ENCODE measurements at places on chromosomes 11 and 22.

- no peak for DNase-seq
These were observed 359.0 kb downstream of the JRKL start for GRCh38 chr11:96748639-96749370.

DNA sequence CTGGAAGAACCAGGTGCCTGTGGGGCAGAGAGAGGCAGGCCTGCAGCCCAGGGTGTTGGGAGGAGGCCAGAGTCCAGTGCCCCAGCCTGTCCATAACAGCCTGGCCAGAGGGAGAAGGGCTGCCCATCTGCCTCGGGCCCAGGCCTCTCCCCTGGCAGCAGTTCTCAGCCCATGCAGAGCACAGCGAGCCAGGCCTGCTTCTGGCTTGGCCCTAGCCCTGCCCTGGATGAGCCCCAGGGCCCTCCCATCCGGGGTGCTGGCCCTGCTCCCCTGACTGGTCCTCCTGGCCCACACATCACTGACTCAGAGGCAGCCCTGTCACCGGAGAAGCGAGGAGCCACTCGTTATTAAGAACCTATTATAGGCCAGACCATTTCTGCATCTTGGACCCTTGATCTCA is 19.7 kb upstream of the MYRF start:
- DNase-seq: no peak

- DNase-seq: no peak
These were observed 15.6 kb downstream of the PLA2G6 start for GRCh38 chr22:38165922-38166593.

GRCh38 chr11:1055990-1056771 is 18.5 kb upstream of the MUC2 start:
- no peak for DNase-seq

- no peak for DNase-seq
These were observed 72.9 kb downstream of the TMEM135 start for GRCh38 chr11:87110443-87111131.

DNA sequence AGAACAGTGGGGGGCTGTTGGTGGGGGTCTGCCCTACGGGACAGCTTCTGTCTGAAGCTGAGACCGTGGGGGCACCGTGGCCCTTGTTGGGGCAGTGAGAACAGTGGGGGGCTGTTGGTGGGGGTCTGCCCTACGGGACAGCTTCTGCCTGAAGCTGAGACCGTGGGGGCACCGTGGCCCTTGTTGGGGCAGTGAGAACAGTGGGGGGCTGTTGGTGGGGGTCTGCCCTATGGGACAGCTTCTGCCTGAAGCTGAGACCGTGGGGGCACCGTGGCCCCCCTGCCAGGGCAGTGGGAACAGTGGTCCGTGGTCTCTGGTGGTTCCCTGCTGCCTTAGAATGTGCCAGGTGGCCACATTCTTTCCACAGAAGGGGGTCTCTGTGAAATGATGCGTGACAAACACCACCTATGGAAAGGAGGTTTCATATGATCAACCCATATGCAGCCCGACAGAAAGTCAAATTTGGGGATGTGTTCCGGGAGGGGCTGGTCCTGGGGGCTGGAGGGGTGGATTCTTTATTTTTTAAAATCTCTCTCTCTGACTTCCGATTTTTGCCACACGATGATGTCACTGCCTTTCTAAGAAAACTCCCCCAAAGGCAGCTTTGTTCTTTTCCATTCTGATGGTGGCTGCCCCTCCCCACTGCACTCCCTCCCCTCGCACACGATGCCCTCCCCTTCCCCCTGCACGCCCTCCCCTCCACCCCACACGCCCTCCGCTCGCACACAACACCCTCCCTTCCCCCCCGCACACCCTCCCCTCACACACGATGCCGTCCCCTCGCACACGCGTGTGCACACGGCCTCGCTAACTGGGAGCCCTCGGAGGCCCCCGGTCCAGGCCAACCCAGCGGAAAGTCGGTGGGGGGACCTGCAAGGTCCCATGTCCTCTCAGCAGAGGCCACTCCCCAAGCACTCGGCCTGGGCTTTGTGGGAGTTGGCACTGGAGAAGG is 1186.5 kb downstream of the BRD1 start:
- no peak for DNase-seq

DNA sequence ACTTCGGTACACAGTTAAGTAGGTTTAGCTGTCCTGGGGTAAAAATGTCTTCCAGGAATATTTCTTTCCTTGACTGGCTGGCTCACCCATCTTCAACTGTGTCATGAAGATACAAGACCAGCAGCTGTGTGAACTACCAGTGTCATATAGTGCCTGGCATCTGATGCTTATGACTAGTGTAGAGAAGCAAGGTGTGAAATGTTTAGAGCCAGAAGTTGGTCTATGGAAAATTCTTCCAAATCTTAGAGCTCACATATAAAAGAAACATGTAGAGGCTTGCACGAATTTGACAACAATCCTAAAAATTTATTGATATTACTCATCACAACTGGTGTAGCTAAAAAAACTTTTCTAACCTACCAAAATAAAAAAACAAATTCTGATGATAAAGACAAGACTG is 54.4 kb downstream of the ARL14EP start:
- no peak for DNase-seq

- DNase-seq: no peak
These were observed 505.6 kb upstream of the API5 start for GRCh38 chr11:42806191-42806590.

- DNase-seq: no peak
These were observed 200.3 kb upstream of the B3GAT1 start for GRCh38 chr11:134612140-134613030.

- DNase-seq: no peak
These were observed 76.9 kb downstream of the DKK3 start for GRCh38 chr11:11931461-11932055.

GRCh38 chr22:47600791-47601625 is 838.6 kb downstream of the TBC1D22A start:
- DNase-seq: no peak

- DNase-seq: no peak
These were observed 296.9 kb upstream of the ZC3H12C start for GRCh38 chr11:109796253-109796652.

GRCh38 chr11:129460714-129461113 is 85.1 kb downstream of the BARX2 start:
- DNase-seq: no peak

DNA sequence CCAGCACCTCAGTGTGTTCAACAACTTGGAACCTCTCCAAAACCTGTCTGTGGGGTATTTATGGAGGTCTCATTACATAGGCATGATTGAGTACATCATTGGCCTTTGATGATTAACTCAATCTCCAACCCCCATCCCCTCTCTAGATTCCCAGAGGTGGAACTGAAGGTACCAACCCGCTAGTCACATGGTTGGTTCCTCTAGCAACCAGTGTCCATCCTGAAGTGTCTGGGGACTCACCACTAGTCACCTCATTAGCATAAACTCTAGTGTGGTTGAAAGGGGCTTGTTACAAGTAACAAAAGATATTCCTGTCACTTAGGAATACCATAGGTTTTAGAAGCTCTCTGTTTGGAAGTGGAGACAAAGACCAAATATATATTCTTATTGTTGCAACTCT is 40.3 kb downstream of the SIK2 start:
- no peak for DNase-seq

DNA sequence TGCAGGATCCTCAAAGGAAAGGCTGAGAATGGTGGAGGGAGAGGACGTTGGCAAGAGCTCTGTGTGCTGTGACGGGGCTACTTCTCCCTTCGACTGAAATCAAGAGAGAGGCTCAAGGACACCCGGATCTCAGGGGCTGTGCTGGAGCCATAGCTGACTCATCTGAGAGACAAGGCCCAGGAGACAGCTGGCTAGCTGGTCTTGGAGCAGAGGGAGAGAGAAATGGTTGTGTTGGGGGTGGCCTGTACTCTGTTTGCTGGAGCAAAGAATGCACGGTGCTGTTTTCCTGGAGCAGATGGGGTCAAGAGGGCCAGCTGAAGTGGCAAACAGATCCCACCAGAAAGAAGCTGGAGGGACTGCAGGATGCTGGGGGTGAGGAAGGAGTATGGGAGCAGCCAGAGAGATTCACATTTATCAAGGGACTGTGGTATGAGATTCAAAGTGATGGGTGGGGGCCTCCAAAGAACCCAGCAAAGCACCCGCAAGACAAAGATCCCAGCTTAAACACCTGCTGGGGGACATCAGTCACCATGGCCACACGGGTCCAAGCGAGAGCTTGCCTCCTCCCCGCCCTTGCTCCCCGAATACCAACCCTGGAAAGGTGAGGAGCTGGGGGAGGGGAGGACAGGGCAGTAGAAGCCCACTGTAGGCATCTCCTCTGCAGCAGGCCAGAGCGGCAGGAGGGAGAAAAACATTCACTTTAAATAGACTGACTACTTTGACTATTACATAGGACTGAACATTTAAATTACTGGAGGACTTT is 40.8 kb downstream of the MAP6 start:
- no peak for DNase-seq

DNA sequence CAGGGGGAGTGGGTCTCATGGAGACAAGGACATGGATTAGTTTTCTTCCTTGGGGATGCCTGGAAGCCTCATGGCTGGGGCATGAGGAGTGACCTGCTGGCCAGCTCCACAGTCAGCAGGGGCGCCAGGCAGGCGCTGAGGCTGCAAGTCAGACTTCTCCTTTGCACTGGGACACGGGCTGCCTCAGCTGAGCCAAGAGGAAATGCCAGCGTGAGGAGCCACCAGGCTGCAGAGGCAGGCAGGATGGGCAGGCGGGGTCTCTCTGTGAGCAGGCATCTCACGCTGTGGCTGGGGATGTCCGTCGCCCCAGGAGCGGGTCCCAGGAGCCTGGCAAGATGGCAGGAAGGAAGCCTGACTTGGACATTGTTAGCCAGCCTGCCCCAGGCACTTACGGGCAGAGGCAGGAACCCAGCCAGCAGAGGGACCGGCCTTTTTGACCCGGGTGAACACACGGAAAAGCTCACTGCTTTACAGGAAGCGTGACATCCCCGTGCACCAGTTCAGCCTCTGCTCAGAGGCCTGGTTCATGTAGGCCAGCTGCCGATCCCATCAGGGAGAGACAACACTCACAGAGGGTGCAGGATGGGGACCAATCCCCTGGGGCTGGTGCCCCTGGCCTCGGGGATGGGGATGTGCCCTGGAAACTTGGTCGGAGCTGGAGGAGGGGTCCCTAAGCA is 10.2 kb downstream of the GNB1L start:
- DNase-seq: no peak

DNA sequence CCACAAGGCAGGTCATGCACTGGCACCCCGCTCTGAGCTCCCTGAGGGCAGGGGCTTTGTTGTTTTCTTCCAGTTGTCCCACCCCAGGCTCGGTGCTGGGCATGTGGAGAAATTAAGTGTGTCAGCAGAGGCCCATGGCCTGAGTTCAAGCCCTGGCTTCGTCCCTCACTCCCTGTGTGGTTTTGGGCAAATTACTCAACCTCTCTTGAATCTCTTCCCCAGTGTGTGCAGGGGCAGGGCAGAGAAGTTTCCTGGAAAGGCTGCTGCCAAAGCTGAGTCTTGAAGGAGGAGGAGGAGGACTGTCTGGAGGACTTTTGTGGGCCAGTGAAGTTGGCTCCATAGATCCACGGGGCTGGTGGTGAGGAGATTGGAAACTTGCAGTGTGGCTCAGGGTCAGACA is 138.1 kb upstream of the E2F8 start:
- DNase-seq: no peak

DNA sequence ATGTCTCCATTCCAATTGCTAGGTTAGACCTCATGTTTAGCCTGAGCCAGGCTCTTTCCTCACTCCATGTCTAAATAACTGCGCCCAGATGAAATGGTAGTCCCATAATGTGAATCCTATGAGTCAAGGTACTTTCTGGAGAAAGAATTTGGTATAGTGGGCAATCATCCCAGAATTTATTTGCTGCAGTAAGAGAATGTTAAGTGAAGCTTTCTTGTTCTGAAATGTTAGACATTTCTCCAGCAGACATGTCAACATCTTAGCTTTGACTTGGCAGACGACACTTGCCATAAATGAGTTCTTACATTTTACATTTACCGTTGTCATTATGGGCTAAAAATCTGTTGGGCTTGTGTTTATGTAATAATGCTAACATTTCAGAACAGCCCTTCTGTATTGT is 165.2 kb downstream of the PGR start:
- DNase-seq: no peak

DNA sequence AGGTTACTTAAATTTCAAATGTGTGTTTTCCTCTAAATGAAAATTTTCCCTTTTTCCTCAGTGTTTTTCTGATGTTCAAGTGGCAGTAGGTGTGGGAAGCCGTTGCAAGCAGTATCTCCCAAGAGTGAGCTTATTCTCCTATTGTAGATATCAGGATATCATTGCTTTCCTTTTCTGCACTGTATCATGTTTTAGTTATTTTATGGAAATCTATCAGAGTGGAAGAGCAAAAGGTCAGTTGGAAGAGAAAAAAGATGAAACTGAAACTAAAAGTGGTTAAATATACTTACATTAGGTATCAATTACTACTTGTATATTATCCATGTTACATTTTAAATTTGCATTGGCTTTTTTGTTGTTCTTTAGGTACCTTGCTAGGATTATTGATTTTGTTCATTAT is 57.0 kb downstream of the PDE3B start:
- no peak for DNase-seq

DNA sequence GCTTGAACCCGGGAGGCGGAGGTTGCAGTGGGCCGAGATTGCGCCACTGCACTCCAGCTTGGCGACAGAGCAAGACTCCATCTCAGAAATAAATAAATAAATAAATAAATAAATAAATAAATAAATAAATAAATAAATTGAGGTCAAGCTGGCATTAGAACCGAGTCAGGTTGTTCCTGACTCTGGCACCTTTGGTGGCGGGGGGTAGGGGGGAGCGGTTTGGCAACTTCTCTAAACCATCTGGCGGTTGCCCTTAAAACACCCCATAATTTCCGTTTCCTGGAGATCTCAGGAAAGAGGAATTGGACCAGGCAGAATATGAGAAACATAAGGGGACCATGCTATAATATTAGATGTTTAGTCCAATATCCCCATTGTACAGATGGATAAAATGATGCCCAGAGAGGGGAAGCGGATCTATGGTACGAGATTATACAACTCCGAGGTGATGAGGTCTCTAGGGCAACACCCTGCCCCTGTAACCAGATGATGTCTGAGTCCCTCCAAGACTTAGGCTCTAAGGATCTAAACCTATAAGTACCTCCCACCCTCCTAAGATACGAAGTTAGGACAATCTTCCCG is 785 bp downstream of the CLPB start:
- DNase-seq: no peak

GRCh38 chr11:89119426-89119825 is 53.6 kb upstream of the GRM5 start:
- no peak for DNase-seq

GRCh38 chr11:28017816-28018215 is 90.1 kb downstream of the KIF18A start:
- DNase-seq: no peak

GRCh38 chr11:86499723-86500129 is 125.0 kb downstream of the CCDC81 start:
- no peak for DNase-seq

GRCh38 chr11:74925281-74925680 is 23.6 kb downstream of the XRRA1 start:
- no peak for DNase-seq

DNA sequence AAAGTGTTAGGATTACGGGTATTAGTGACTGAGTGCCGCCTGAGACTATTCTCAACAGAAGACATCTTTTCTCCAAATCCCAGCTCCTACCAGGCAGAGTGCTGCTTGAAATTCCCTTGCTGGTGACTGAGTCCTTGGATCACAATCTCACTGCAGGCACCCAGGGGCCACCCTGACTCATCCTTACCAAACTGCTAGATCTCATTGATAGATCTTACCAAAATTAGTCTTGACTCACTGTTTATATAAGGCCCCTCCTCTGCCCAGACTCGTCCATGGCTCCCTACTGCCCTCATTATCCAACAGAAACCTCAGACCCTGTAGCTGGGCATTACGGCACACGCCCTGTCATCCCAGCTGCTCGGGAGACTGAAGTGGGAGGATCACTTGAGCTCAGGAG is 14.7 kb downstream of the TBC1D10A start:
- no peak for DNase-seq

Measured in stimulated activated CD4-positive, alpha-beta T cell treated with anti-CD3 and anti-CD28 coated beads, TNF-alpha, amount 100 ng/mL, for 1 hour (primary cell).